ENCODE measurements at places on chromosomes 1 and 21.

DNA sequence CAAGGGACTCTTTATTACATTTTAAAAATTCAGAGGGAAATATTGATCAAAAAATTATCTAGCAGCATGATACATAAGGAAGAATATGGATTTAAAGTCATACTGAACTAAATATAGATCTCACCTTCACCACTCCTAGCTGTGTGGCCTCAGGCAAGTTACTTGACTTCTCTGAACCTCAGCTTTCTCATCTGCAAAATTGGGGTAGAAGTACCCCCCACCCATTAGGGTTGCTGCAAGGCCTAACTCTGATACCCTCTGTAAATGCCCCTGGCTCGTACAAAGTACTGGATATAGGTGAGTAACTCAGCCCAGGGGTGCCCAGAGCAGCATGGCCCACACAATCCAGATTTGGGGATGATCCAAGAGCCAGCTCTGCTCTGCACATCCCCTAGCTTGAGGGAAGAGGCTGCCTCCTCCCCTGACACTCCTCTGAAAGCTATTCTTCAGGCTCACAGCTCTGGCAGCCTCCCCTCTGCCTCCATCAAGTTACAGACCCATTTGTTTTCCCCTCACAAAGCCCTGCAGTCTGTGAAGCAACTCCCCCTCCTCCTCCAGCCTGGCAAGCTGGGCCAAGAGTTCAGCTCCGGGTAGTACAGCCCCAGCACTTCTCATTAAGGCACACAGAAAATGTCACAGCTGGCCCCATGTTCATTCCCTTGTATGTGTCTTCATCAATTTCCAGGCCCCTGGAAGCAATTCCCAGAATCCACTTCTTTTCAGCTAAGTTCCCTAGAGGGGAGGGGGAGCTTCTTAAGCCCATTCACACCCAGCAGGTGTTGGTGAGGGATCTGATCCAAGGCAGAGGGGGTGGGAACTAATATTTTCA lies 143.7 kb downstream of the PLPP3 start:
- DNase-seq = no peak

GRCh38 chr21:22842875-22843274 lies 1844.7 kb downstream of the NCAM2 start:
- DNase-seq = no peak

DNA sequence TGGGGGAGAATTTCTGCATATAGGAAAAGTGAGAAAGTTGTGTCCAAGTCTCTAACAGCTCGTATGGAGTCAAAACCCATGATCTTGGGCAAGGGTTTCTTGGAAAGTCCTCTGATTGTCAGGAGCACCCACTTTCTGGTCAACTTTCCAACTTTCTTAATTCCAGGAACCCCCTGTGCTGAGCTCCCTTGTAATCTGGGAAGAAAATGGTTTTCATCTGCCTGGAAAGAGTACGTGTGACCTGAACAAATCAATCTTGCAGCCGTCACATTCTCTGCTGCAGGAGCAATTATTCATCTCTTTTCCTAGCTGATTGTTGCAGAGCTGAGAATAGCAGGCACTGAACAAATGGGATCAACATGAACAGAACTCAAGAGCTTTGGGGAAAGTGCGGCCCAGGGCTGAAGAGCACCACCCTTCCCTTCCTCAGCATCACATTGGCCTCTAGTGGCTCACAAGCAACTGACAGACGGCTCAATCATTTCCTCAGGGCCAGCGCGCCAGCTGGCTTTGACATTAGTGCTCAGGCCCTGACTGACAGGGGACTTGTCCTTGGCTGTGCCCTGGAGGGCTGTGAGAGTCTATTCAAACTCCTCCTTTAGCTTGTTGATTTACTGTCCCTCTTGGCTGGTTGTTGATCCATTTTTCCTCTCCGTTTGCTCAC lies 295.2 kb downstream of the HLX start:
- no peak for DNase-seq

- DNase-seq = no peak
These were observed 19.7 kb downstream of the GPSM2 start for GRCh38 chr1:108896146-108897145.

DNA sequence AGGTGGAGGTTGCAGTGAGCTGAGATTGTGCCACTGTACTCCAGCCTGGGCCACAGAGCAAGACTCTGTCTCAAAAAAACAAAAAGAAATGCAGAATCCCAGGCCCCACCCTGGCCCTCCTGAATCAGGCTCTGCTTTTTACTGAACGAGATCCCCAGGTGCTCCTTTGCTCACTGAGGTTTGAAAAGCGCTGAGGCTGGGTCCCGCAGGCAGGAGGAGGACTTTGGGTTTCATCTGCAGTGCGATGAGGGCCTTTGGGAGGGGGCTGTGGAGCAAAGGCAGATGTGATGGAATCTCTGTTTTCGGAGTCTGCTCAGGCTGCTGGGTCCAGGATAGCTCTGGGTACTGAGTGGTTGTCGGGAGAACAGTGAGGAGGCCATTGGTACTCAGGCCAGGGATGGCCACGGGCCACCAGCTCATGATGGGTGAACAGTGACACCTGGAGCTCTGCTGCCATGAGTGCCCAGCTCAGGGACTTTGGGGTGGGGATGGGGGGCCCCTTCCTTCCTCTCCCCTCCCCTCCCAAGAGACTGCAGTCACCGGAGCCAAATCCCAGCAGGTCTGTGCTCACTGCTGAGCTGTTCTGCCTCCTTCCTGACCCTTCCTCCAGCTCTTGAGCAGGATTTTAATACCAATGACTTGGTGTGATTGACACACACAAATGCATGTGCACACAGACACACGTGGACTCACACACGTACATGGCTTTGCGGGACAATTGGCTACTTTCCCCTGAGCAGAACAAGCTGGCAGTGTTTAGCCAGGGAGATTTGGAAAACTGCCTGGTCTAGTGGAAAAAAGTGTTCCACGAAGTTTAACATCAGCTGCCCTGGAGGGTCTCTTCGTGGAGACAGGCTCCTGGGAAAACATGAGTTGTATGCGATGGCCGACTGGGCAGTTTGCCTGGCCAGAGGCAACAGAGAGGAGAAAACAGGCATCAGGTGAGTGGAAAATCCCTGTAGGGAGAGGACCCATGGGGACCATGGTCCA lies 3.6 kb upstream of the DHRS3 start:
- DNase-seq = no peak

DNA sequence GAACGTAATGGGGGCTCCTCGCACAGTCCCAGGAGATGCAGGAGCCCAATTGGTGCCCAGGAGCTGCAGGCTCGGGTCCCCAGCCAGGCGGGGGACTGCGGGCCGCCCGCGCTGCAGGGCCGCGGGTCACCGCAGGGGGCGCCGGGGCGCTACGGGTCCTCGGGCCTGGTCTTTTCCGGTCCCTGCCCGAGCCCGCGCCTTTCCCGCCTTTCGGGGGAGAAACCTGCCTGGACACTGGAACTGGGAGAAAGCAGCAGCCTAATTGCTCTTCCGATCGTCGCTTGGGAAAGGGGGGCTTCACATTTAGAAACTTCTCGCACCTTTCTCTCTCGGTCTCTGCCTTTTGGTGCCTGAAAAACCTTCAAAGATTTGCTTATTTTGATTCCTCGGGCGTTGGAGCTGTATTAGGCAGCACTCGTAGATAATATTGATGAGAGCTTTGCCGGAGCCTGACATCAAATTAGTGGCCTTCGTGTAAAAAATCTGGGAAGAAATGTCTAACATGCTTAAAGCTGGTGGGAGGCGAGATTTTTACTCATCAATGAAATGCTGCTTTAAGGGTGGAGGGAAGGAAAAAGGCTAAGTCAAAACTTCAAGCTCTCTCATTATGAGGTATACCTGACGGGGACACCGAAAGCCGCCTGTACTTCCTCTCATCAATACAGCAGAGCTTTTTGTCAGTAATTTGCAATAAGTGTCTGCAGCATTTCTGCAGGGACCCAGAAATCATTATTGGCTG lies 12.6 kb upstream of the BARHL2 start:
- no peak for DNase-seq

DNA sequence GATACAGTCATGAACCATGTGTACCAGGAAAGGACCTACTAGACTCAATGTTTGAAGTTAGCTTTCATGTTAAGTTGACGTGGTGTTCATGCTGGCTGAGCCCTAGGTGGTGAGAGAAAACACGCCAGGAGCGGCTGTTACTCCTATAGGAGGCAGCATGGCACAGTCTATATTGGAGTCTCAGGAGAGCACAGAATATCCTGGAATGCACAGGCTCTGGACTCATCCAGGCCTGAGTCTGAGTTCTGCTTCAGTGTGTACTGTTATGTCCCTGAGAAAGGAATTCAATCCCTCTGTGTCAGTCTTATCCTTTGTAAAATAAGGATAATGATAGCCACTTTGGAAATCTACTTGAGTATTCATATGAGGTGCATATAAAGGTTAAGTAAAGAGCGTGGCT lies 41.2 kb downstream of the DPT start:
- no peak for DNase-seq

DNA sequence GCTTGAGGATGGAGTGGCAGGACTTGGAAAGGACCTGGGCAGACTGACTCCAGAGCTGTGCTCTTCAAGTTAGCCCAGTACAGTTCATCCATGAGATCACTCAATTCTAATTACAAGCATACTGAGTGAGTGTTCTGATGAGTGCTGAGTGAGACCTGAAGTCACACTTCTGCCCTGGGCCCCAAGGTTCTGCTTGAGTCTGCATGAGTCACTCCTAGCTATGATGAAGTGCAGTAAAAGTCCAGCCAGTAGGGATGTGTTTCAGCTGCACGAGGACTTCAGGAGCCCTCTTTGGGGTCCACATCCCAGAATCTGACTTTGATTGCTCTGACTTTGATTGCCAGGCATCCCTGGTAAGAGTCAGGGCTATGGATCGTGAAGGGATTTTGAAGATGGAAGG lies 35.8 kb downstream of the PLEKHA6 start:
- DNase-seq = peak; percentile 18

DNA sequence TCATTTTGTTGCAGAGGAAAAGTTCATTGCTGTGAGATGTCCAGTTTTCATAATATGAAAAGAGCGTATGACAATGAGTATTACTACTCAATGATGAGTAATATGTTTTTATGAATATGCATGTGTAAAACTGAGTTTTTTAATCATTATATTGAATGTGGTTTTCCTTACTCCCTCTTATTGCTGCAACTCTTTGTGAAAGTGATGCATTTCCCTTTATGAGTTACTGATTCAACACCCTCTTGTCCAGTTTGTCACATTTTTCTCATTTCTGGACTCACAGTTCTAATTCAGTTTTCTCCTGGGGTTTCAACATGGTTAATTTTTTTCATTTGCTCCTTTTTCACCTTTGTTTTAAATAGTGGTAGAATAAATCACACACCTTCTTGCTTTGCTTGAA lies 35.2 kb upstream of the KCNJ15 start:
- no peak for DNase-seq

- DNase-seq = no peak
These were observed 167.3 kb downstream of the ZZZ3 start for GRCh38 chr1:77514921-77515776.

- DNase-seq = no peak
These were observed 8.6 kb downstream of the BEND5 start for GRCh38 chr1:48767975-48768510.

GRCh38 chr1:37073152-37073853 lies 39.0 kb upstream of the GRIK3 start:
- DNase-seq = no peak

DNA sequence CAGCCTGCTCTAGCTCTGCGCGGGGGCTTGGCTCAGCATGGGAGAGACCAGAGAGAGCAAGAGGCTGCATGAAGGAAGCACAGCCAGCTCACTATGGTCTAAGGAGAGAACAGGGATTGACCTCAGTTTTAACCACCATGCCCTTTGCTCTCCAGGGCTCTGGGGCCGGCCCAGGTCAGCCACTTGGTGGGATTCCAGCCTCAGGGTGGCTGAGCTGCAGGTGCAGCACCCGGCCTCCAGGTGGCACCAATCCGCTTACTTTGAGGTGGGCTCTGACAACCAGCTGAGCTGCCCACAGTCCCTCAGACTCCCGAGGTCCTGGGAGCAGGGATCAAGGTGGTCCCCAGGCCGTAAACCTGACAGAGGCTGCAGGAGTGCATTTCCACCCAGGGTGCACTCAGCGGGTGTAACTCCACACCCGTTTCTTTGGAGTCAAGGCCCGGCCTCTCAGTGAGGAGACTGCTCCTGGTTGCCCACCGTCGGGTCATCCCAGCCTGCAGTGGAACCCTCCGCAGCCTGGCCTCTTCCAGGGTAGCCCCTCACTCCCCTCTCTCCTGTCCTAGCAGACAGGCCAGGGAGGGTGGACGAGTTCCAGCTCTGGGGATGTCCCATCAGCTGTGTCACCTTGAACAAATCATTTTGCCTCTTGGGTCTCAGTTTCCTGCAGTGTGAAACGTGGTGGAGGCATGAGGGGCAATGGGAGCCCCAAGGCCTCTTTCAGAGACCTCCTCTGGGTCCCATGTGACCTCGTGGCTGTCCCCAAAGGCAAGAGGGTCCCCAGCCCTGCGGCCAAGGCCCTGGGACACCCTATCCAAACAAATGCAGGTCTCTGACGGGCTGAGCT lies 607 bp upstream of the LGR6 start:
- peak; percentile 54 for DNase-seq

GRCh38 chr21:36491209-36491910 lies 11.4 kb upstream of the CLDN14 start:
- DNase-seq = no peak

GRCh38 chr1:157984469-157984868 lies 9.0 kb upstream of the KIRREL1 start:
- DNase-seq = no peak

- DNase-seq = no peak
These were observed 1.9 kb downstream of the IGSF8 start for GRCh38 chr1:160096274-160097116.

- no peak for DNase-seq
These were observed 18.1 kb downstream of the CAMTA1 start for GRCh38 chr1:6803357-6803756.

DNA sequence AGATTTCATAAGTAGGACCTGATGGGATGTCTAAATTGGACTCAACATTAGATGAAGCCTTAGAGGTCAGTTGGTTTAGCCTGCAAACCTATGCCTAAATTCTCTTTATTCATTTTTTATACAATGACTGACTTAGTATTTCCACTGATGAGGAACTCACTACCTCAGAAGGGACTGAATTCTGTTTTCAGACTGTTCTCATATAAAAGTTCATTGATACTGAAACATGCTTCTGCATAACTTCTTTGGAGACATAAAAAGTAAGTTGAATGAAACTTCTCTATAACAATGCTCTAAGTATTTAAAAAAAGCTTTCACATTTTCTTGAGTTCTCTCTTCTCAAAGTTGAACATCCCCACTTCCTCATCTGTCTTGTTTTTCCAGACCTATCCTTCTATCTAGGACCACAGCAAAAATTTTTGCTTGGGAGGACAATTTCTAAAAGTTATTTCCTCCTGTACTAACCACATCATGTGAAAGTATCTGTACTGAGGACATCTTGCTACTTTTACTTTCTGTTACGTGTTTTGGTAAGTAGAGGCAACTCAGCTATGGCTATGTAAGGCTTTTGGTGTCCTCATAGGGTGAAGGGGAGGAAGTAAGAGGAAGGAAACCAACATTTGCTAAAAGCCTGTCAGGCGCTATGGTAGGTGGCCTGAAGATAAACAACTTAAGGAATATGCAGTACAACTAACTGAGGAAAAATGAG lies 64.1 kb downstream of the USP24 start:
- no peak for DNase-seq

- no peak for DNase-seq
These were observed 5.0 kb downstream of the ADARB1 start for GRCh38 chr21:45079351-45079750.

GRCh38 chr1:156993426-156994147 lies 52.0 kb downstream of the ARHGEF11 start:
- no peak for DNase-seq

Measured in activated naive CD4-positive, alpha-beta T cell treated with anti-CD3 and anti-CD28 coated beads, Interleukin-2, amount 50 U/mL, for 16 hours (primary cell).